ENCODE measurements at places on chromosomes 3 and 15.

DNA sequence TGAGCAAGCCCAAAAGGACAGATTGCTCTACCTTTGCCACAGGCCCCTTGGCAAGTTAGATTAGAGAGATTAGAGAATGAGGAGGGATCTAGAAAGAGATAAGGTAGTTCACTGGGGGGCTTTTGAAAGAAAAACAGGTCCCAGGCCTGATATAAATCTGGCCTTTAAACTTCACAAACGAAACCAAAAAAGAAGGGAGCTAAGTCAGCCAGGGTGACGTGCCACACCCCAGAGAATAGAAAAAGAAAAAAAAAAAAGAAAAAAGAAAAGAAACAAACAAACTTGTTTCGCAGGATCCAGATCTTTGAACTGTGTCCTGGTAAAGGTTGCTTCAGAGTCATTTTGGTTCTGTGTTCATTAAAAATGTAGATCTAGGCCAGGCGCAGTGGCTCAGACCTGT, 3.6 kb downstream of the KAT2B start:
- no peak for DNase-seq

- no peak for DNase-seq
These were observed 1092.0 kb downstream of the NAALADL2 start for GRCh38 chr3:175951047-175951694.

DNA sequence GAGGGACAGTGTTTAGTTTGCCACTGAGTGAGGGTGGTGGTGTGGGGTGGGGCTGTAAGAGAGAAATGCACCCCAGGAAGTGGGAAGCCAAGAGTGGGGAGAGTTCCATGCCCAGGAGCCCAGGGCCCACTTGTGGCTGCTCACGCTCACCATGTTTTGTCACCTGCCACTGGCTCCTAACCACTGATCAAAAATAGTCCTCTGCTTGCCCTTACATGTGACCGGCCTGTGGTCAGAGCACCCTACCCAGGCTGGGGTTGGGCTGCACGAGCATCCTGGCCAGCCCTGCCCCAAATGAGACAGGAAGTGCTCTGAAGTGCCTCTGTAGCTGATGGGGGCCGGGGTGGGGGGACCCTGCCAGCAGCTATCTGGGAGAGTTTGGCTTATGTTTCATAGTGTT, 216.3 kb downstream of the RPLP1 start:
- DNase-seq = no peak

GRCh38 chr3:192831111-192831644, 86.5 kb downstream of the MB21D2 start:
- no peak for DNase-seq

GRCh38 chr3:195410546-195410945, 32.3 kb downstream of the ACAP2 start:
- DNase-seq = no peak

- DNase-seq = no peak
These were observed 832.2 kb downstream of the SQOR start for GRCh38 chr15:46467041-46467440.

GRCh38 chr3:8519156-8519555, 17.5 kb downstream of the LMCD1 start:
- no peak for DNase-seq

All from activated CD4-positive, CD25-positive, alpha-beta regulatory T cell (primary cell).